ENCODE measurements at places on chromosomes 3 and 15. TPM values are rescaled to one million over a fixed set of nuclear protein-coding genes. Genes with fewer than 3 reads are reported as not detected.

TTLL13 gene
- not detected for total RNA-seq

CAPN3 gene
- total RNA-seq = 0.63 TPM

IMPG2 gene
- total RNA-seq = 0.26 TPM

SLC15A2 gene
- 0.73 TPM for total RNA-seq

REC114 gene
- not detected for total RNA-seq

TLR9 gene
- not detected for total RNA-seq

All from endodermal cell (in vitro differentiated cells).